ENCODE measurements at places on chromosomes 5 and 9.

DNA sequence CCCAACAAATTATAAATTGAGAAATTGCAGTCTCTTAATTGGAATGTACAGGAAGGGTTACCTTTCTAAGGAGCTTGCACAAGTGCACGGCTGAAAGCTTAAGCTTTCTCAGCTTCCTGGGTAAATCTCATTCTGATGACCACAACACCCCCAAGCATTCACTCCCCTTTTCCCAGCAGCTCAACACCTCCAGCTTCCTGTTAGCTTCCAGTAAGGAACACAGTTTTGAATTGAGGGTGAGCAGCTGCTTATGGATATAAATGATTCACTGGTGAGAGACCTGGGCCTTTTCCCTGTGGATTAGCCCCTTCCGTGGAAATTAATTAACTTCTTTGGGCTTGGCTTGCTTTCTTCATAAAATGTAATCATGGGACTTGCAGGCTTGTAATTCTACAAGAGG, 101.2 kb downstream of the SLC28A3 start:
- DNase-seq = no peak

GRCh38 chr9:127629468-127630081, 17.5 kb downstream of the STXBP1 start:
- no peak for DNase-seq

DNA sequence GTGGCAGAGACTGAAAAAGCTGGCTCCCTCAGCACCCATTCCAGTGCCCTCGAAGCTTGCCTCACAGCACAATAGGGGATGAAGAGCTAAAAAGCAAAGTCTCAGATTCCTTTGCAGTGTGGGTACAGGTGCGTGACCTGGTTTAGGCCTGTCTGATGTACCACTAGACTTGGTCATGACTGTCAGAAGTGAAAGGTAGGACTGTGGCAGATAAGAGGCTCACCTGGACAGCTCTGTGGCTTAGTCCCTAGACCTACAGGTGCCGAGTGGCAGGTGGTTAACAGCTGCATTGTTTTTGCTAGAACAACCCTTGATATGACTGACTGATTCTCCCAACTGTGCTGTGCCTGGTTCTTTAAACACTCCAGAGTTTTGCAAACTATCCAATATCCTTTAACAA, 14.7 kb upstream of the SFXN1 start:
- DNase-seq = no peak

DNA sequence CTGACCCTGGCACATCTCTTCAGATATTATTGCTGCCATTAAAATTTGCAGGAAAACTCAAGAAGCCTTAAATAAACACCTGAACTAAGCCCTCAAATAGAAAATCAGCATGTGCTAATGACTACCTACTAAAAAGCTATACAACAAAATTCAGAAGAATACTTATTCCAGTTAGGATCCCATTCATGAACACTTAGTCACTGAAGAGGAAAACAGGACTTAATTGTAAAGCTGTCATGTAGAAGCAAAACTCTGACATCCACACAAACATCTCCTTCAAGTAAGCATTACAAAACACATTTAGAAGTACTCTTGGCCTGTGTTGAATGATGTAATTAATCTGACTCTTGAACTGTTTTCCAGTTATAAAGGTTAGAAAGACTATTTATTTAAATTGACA, 19.9 kb downstream of the ELL2 start:
- no peak for DNase-seq

GRCh38 chr5:161299053-161299452, 247.5 kb downstream of the GABRB2 start:
- DNase-seq = no peak

- DNase-seq = no peak
Measured at GRCh38 chr9:89798547-89799120, 193.8 kb downstream of the GADD45G start.

DNA sequence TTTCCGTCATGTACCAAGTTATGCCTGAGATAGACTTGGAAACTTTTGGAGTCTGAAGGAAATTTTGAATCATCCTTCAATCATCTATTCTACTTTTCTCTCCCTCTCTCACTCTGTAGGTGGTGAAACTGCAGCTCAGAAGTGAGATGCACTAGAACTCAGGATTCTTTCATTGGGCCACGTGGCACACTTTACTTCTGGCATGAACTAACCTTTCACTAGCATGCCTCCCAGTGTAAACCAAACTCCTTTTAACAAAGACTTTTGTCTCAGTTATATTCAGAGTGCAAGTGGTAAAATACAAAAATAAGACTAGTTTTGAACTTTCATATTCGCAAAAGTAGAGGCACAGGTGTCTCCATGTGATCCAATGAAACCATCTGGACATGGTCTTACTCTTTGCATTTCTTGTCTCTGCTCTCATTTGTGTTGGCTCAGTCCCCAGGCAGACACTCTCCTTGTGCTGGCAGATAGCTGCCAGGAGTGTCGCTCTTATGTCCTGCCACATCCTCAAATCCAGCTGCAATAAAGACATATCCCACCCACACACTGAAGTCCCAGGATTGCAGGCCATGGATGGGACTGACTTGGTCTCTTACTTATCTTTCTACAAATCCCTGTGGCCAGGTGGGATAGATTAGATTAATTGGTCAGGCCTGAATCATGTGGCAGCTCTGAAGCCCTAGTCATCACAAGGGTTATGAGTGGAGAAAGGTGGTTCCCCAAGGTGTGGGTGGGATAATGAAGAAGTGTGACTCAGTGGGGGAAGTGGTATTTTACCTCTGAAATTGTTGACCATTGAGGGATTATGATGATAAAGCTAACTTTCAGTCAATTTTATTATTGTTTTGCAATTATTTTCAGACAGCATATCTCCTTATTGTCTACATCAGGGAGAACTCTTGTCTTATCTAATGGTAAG, 267.5 kb downstream of the GABRB2 start:
- no peak for DNase-seq

DNA sequence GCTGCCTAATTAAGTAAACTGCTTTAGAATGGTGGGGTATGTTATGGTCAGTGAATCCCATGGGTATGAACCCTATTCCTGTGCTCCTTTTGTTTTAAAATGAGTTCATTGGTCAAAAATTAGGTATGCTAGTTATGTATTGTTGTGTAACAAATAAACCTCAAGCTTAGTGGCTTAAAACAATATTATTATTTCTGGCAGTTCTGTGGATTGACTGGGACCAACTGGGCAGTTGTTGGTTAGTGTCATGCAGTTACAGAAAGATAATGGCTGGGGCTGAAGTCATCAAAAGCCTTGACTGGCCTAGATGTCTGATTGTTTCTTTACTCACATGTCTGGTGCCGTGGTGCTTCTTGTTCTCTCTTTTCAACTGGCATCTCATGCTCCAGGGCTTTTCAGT, 8.9 kb upstream of the PTAR1 start:
- DNase-seq = no peak

- no peak for DNase-seq
Measured at GRCh38 chr5:100643473-100643872, 108.3 kb downstream of the FAM174A start.

GRCh38 chr5:45696206-45696836, at the start of gene HCN1:
HCN1 (minus strand) TSS chr5:45696380.
- peak; percentile 40 for DNase-seq

DNA sequence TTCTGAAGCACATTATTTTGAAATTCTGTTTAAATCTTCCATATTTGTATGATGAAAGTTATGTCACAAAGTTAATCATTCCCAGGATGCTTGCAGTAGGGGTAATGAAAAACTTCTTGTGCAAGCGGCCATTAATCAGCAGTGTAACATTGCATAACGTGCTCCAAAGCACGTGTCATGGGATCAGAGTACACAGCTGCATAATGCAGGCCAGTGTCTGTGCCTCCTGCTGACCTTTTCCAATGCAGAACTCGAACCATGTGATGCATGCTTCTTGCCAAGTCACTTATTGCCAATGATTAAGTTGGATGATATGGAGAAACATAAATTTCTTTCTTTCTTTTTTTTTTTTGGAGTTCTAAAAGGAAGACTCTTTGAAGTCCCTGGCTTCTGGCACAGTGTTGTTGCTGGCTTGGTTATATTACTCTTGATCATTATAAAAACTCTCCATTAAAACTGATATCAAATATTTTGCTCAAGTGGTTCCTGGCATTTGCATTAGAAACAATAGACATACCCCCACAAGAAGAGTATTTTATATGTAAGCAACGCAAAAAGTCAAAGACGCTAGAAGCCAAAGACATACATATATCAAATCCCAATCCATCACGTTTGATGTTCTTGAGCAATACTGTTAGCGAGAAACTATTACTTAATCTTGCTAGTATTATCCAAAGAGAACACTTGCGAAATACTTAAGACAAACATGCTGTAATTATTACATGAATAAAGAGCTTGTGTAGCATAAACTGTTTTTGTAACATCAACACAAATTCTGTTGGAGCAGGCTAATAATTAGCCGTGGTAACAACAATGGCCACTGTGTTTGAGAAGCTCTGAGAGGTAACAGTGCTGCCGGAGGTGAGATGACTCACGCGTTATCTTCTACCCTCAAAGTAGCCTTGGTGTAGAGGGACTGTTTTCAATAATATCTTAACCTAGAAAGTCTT, 164.2 kb downstream of the AUH start:
- DNase-seq = no peak

DNA sequence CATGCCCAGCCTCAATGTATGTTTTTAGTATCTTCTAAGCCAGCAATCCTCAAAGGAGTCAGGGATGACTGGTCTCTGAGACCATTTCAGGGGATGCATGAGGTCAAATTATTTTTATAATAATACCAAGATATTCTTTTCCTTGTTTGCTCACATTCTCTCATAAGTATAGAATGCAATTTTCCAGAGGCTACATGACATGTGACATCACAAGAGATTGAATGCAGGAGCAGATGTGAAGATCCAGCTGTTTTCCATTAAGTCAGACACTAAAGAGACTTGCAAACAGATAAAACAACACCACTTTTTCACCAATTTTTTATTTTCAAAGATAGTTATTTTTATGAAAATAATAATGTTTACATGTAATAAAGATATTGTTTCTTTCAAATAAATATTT, 22.0 kb upstream of the FREM1 start:
- DNase-seq = no peak

GRCh38 chr9:86287013-86287412, 4.7 kb upstream of the ISCA1 start:
- no peak for DNase-seq

DNA sequence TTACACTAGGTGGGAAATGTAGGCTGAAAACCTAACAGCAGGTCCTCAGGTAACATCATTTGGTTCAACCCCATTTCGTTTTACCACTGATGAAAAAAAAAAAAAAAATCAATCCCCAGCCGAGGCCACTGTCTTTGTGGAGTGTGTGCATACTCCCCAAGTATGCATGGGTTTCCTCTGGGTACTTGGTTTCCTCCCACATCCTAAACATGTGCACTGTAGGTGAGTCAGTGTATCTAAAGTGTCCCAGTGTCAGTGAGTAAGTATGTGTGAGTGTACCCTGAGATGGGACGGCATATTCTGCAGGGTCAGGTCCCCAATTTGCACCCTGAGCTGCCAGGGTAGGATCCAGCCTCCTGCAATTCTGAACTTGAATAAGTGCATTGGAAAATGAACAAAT, 966.5 kb upstream of the DMAC1 start:
- no peak for DNase-seq

DNA sequence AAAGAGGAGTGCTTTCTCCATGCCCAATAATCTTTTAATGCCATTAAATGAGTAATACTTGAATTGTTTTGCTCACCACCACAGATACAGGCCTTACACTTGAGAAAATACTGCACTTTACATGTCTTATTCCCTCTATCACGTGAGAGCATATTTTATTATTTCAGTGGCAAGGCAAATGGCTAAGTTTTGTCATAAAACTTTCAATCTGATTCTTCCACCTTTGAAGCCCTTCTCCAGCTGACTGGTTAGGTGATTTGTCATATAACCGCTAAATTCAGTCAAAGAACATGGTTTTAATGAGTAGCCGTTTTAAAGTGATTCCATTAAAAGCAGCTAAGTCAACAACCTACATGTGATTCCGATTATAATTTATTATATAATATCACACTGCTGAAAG, 43.8 kb downstream of the FAT2 start:
- DNase-seq = no peak

- DNase-seq = peak; percentile 15
Measured at GRCh38 chr5:80406980-80407734, 707 bp upstream of the ZFYVE16 start.

DNA sequence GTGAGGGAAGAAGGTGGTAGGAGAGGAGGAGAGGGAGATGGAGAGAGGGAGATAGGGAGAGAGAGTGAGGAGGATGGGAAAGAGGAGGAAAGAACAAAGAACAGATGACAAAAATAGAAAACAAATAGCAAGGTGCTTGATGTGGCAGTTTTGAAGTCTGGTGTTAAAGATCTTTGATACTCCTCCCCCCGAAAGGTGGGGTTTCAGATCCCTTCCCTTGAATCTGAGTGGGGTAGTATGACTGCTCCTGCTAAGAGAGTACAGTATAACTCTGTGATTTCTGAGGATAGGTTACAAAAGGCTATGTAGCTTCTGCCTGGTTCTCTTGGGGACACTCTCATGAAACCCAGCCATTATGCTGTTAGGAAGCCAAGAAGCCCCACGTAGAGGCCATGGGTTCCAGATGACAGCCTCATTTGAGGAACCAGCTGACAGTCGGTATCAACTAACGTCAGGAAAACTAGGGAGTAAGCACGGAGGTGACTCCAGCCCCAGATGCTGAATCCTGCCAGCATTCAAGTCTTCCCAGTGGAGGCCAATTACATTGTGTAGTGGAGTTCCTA, 102.1 kb downstream of the FANCC start:
- DNase-seq = no peak

DNA sequence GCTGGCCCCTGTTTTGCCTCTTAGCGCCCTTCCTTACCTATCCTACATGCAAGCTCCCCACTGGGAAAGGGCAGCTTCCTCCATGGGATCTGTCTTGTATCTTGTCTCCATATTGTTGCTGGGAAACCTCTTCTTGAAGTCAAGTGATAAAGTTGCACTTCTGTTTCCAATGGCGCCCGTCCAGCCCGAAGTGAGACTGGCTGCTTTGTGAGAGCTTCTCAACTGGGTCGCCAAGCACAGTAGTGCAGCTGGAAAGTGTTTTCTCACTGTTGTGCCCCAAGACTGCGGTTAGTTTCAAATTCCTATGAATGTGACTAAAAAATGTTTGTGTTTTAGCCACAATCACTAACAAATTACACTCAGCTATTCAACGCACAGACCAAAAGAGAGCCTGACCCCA, 506.6 kb upstream of the MPDZ start:
- DNase-seq = no peak

- no peak for DNase-seq
Measured at GRCh38 chr9:124163760-124164255, 93.9 kb upstream of the NEK6 start.

DNA sequence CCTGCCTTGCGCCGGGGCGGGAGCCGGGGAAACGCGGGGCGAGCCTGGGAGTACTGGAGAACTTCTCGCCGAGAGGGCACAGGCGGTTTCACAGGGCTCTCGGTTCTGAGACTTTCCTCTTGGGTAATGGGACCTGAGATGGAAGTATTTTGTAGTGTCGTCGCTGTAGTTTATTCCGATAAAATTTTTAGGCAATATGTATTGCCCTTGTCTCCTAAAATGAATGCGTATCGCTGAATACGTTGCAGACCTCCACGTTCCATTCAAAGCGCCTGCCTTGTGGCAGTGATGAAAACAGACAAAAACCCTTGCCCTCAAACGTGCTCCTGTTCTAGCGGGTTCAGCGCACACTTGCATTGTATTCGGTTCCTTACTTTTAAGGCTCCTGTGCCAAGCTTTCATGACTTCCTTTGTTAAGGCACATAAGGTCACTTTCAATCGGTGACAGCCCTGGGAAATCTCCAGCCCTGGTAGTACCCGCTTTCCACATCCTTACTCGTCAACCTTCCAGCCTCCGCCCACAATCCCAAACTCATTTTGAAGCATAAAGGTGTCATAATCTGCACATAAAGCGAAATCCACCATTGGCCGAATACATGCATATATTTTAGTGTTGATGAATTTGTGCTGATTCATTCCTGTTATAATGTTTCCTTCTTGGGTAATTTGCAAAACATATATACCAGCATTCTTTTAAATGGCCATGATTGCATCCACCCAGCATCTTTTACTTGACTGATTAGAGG, 694 bp downstream of the RMI1 start:
- DNase-seq = peak; percentile 47
